Upper lobe of left lung (tissue), 6 donors: ENCODE measurements at places on chromosomes 7 and 10.

- no peak overlapping the region for H3K4me3 ChIP-seq
- peak overlapping the region; percentile 42 for H3K27ac ChIP-seq
- no peak for DNase-seq
- H3K4me1 ChIP-seq, result peaks cover 38% of the 10 kb centered on the region
- no peaks in the 10 kb centered on the region for H3K36me3 ChIP-seq
Observed at GRCh38 chr10:22647244-22647643, 67.1 kb downstream of the PIP4K2A start.

GRCh38 chr10:31171402-31172083 is 139.9 kb upstream of the ZNF438 start:
- H3K36me3 ChIP-seq, result no peaks in the 10 kb centered on the region
- no peaks in the 10 kb centered on the region for H3K27me3 ChIP-seq
- H3K4me3 ChIP-seq, result no peak overlapping the region
- H3K4me1 ChIP-seq, result no peaks in the 10 kb centered on the region
- no peak overlapping the region for H3K27ac ChIP-seq
- DNase-seq, result no peak

DNA sequence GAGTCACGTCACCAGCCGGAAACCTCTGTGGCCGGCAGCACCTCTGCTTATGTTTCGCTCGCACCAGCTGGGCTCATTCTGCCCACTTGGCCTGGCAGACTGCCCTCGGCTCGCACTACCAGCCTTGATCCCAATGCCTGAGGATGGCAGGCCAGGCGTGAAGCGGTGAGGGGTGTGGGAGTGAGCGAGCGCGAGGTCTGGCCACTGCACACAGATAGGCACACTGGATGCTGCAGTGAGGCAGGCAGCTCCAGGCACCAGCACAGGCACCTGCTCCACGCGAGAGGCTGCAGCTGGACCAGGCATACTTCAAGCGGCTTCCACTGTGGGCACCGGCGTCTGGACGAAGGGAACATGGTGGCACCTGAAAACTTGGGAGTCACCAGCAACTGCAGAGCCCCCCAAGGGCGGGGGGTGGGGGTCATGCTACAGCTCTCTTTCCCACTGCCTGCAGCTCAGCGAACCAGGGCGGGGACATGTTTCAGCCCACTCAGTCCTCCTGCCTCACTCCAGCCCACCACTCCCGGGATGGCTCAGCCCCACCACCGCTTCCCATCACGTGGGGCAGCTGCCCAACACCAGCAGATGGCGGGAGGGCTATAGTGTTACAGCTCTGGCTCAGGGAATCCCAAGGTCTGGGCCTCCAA is 5.4 kb upstream of the DMTF1 start:
- no peaks in the 10 kb centered on the region for H3K36me3 ChIP-seq
- DNase-seq, result no peak
- H3K4me3 ChIP-seq, result no peak overlapping the region
- peaks cover 8% of the 10 kb centered on the region for H3K4me1 ChIP-seq

DNA sequence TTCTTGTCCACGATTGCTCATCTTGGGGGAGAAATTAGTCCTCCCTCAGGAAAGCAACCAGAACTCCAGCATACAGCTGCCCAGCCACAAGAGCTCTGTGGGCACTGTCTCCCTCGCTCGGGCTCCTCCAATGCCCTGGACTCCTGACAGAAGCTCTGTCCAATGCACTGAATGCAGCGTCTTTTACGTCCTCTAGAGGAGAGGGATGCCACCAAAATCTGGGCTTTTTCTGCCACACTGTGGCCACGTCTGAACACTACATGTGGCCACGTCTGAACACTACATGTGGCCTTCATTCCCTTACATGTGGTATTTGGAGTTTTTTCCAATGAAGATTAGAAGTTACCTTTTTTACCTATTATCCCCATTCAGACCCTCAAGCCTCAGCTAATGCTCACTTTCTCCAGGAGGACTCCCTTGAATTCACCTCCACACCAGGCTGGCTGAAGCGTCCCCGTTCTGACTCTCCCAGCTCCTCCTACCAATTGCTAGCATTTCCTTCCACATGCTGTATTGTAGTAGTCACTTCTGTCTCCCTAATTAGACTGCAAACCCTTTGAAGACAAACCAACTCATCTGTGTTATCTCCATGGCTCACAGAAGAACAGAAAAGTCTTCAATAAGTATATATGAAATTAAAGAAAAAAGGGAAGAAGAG is 134.3 kb upstream of the PDE1C start:
- peak; percentile 29 for DNase-seq
- H3K36me3 ChIP-seq, result no peaks in the 10 kb centered on the region

- no peak overlapping the region for H3K27ac ChIP-seq
- no peaks in the 10 kb centered on the region for H3K36me3 ChIP-seq
- H3K4me3 ChIP-seq, result no peak overlapping the region
- no peaks in the 10 kb centered on the region for H3K27me3 ChIP-seq
Observed at GRCh38 chr10:36351159-36351558, 709.1 kb upstream of the FZD8 start.
